ENCODE measurements at places on chromosomes 3 and 15.

DNA sequence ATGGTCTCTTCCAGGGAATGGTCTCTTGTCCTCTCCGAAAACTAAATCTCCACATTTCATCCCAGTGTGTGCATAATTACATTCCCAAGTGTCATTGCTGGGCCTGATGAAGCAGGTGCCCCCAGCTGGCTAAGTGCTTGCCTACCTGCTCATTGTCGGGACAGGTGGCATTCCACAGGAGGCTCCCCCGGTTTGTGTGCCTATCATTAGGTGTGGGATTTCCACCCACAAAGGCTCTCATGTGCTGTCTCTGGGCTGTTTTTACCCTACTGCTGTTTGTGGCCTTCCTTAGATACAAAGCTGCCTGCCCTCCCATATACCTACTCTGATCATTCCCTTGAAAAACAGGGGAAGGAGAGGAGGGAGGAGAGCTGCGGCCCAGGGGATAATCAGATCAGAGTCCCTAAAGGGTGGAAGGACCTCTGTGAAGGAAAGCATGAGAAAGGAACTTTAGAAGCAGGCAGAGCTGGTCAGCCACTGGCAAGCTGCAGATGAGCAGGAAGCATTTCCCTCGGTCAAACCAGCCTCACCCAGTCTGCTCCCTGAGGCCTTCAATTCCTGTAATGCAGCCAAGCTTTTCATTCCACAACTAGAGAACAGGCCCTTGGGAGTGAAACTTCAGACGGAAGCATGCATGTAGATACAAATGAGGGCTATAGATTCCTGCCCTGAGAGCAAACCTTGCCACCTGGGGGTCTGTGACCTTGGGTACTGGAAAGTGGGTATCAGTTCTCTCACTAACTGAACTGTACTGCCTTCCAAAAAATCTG lies 60.7 kb upstream of the HEG1 start:
- peak; percentile 32 for DNase-seq

DNA sequence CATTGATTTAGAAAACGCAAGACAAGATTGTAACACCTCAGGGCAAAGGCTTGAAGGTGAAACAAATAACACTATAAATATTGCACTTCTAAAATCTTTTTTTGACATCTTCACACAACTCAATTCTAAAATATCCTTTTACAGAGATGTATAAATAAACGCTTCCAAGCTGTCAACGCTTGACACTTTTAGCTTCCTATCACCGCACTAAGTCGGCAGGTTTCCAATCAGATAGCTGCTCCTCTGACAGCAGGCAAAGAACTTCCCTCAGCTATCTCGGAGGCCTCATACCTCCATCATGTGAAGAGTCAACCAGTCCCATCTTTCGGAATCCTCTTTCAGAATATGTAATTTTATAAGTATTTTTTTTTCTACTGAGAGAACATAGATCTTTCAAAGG lies 71.0 kb downstream of the PCOLCE2 start:
- no peak for DNase-seq

- DNase-seq: no peak
Measured at GRCh38 chr15:50415752-50416404, 8.3 kb upstream of the USP8 start.

GRCh38 chr3:174477491-174477890 lies 381.6 kb upstream of the NAALADL2 start:
- no peak for DNase-seq

DNA sequence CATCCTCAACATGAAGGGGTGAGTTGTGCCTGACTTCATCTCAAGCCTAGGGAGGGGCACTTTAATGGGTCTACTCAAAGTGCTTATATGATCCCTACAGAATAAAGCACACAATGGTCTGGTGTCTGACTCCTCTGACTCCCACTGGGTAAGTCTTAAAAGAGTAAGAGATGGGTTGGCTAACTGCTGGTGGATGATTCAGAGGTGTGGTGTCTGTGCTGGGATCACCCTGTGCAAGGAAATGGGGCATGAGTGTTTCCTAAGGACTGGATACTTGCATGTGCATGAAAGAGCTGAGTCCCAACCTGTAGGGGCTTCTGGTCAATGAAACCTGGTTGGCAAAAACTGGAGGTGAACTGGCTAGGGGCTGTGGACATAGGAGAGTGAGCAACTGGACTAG lies 158.8 kb downstream of the IL20RB start:
- no peak for DNase-seq

DNA sequence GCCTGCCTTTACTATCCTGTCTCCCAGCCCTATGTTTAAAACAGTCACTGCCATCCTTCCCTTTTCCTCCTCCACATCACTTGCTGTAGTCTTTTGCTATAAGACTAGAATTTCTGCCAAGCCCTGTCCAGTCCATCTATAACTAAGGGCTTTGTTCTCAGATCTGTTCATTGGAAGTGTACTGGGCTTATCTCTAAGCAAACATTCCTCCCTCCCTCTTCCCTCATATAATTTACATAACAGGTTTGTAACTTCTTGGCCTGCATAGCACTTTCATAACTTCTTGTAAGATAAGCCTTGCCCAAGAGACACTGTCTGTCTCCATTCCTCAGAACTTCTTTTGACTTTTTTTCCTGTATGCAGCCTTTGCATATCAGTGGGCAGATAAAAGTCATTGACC lies 16.7 kb downstream of the TPRG1 start:
- no peak for DNase-seq

DNA sequence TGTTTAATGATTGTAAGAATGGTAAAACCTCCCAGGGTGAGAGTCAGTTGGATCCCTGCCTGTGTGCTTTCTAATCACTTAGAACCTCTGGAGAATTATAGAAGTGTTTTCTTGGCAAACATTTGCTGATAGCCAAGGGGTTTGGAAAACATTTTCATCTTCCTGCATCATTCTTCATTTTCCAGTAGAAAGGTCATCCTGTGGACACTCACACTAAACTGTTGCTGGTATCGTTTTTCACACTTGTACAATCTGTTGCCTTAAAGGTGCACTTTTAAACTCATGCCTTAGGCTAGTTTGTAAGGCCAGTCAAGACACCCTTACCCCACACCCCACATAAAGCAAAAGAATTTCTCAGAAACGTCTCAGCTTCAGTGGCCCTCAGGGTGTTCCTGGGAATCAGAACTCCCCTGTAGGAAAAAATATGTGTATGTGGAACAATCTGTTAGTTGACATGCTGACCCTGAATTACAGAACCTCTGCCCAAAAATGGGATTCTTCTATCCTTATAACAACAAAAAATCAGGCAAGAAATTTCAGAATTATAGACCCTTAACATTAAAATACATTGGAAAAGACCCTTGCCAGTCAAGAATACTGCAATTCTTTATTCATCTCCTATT lies 5.8 kb upstream of the PLD1 start:
- DNase-seq: no peak

DNA sequence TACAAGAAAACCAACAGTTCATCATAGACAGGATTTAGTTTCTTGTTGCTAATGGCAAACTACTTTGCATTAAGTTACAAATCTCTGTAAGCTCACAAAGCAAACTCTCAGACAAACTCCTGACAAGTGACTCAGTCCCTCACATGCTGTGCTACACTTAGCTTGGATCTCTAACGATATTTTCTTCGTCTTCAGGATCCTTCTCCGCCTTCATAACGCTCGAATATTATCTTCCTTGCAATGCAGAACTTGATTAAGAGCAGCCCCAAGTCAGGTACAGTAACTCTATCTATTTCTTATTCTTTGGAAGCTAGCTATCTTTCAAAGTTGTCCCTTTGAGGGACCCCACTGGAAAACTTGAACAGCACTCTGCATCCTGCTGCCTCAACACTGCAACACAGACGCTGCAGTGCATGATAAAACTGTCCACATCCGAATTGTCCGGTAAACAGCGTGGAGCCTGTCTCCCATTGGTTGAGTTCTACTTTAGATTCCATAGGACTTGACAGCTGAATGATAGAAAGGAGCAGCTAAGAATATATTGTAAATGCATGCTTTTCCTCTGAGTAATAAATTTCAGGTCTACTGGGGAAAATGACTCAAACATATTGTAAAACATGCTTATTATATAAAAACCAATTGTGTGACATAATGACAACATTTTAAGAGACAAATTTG lies 61.3 kb downstream of the UACA start:
- DNase-seq: peak; percentile 59

DNA sequence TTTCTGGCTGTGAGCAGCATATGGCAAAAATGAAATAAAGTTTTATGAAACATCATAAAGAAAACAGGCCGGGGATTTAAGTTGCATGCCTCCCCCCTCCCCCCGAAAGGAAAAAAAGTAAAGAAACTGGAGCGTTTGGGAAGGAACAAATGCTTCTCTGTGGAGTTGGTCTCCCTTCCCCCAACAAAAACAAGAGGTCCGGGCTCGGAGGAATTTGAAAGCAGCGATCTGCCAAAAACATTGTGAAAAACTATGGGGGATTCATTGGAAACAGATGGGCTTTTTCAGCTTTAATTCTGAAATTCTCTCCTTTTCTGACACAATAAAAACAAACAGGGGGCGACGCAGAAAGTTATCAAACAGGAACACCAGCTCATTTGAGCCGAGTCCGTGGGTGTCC lies 17.0 kb downstream of the RGMA start:
- DNase-seq: no peak

- DNase-seq: no peak
Measured at GRCh38 chr3:66239513-66240123, 18.8 kb downstream of the SLC25A26 start.

GRCh38 chr3:39900462-39901002 lies 91.1 kb downstream of the MYRIP start:
- DNase-seq: no peak

- DNase-seq: no peak
Measured at GRCh38 chr3:102158080-102158740, 276.6 kb upstream of the ZPLD1 start.

- DNase-seq: no peak
Measured at GRCh38 chr3:8484409-8485140, 17.0 kb upstream of the LMCD1 start.

All from RCC 7860 (cell line).